Activated CD8-positive, alpha-beta memory T cell treated with anti-CD3 and anti-CD28 coated beads for 4 hours (primary cell): ENCODE measurements at places on chromosomes 3 and 15.

DNA sequence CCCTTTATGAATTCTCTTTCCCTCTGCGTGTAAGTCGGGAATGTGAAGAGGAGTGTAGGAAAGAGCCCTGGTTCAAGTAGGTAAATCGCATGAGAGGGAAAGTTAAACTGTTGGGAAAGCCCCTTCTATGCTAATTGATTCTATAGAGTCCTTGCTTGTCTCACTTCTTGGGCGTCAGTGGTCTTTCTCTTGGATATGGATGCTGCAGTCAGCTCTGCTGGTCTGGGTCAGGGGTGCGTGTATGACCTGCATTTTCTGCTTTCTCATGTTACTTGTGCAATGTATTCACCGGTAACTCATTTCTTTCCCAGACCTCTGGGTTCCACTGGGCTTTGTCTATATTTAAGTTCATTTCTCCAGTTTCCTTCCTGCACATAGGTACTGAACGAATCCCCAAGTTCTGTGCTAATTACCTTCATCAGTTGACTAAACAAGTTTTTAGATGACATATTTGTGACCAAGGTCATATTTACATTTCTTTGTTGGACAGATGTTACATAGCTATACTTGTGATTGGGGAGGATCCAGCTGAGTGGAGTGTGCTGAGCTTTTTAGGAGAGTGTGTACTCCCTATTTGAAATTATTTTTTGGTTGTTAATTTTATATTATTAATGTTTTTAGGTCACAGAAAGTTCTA is 1.4 kb downstream of the SETD5 start:
- DNase-seq, result no peak

DNA sequence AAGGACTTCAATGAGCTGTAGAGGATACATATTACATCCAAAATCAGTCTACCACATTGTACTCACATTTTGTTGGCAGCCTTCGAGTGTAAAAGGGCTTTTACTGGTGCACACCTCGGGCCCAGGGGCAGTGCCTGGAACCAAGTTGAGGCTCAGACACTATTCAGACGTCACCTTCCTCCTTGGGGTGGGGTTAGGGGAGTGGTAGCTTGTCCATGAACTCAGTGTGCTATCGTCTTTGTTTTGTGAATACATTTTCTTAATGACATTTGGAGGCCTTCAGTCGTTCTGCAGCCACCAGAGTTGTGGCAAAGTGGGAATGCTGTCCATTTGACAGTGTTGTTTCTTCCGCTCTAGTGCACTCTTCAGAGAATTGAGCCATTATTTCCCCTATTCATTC is 114.2 kb downstream of the PGPEP1L start:
- no peak for DNase-seq

DNA sequence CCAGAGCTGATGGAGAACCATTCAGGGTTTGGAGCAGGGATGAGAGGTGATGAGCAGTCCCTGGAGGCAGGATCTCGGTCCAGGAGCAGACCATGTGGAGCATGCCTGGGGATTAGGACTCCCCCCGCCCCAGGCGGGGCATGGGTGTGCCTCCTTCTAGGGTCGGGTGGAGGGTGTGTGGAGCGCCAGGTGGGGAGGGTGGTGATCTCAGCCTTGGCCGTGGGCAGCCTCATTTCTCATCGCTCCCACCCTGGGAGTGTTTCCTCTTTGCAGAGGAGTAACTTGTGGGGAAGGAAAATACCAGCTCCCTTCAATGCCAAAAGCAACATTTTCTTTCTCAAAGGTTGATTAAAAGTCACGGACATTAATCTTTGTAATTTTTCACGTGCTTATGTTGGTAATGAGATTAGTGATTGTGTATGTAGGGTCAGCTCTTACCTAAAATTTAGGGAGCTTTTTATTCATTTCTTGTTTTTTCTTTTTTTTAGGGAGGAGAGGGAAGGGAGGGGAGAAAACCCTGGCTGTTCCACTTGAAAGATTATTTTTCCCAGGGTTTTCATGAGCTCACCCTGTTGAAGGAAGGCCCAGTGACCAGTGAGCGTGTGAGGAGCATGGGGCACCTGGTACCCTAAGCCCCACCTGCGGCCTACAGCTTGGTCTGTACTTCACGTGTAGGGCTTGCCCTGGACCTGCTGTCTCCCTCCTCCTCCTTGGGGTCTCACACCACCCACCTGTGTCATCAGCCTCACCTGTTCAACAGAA is 11.0 kb downstream of the FBLN2 start:
- DNase-seq, result no peak

DNA sequence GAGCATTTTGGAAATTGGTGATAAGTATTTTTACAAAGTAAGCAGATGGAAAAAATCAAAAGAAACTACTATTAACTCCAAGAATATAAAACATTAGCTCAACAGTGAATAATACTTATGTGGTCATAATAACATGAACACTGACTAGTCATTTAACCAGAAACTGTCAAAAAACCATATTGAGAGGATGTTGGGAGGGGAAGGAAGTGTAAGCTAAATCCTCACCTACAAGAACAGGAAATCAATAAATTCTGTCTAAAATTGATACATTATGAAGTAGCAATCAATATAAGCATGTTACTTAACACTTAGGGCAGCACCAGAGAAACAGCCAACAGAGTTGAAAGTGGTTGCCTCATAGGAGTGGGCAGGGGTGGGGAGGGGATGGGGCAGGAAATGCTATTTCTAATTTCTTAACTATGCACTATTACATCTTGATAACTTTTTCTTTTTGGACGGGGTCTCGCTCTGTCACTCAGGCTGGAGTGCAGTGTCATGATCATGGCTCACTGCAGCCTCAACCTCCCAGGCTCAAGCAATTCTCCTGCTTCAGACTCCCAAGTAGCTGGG is 41.7 kb downstream of the CCR3 start:
- no peak for DNase-seq

GRCh38 chr3:81602781-81603180 is 158.7 kb downstream of the GBE1 start:
- no peak for DNase-seq

GRCh38 chr3:9056581-9056980 is 93.3 kb upstream of the RAD18 start:
- no peak for DNase-seq
